ENCODE measurements at places on chromosomes 1 and 21. TPM values are rescaled to one million over a fixed set of nuclear protein-coding genes. Genes with fewer than 3 reads are reported as not detected.

GRCh38 chr1:28974432-28974831 is 60.1 kb downstream of the EPB41 start:
- peak overlapping the region; percentile 67 for H3K27ac ChIP-seq
- H3K36me3 ChIP-seq: no peaks in the 10 kb centered on the region
- no peak for DNase-seq
- peaks cover 21% of the 10 kb centered on the region for H3K4me1 ChIP-seq

GRCh38 chr1:167441222-167441621 is 77.1 kb downstream of the CD247 start:
- no peak overlapping the region for H3K4me3 ChIP-seq
- DNase-seq: no peak
- peaks cover 15% of the 10 kb centered on the region for H3K27me3 ChIP-seq
- H3K36me3 ChIP-seq: no peaks in the 10 kb centered on the region
- H3K4me1 ChIP-seq: peaks cover 4% of the 10 kb centered on the region

SIK1 gene
- total RNA-seq: 22.8 TPM

TMPRSS15 gene
- 0.07 TPM for total RNA-seq

DNA sequence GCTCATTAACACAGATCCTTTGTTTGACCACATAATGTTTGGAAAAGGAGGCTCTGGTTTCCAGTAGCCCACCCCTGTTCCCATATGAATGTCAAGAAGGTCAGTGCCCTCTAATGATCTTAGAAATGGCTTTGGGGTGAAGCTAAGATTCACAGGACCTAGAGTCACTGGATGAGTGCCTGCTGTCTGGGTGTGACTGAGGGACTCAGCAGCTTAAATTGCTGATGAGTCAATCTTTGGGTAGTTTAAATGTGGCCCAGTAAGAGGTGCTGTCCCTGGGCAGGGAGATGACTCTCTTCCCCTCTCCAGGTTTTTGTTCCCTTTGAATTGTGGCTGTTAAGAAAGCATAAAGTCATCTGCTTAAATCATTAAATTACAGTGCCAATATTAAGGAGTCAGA is 50.6 kb downstream of the L1TD1 start:
- peaks cover 14% of the 10 kb centered on the region for H3K4me1 ChIP-seq
- no peaks in the 10 kb centered on the region for H3K27me3 ChIP-seq
- DNase-seq: no peak
- H3K36me3 ChIP-seq: no peaks in the 10 kb centered on the region
- no peak overlapping the region for H3K4me3 ChIP-seq

SH2D1B gene
- total RNA-seq: not detected

GRCh38 chr1:203629507-203630082 is 3.0 kb downstream of the ATP2B4 start:
- DNase-seq: peak; percentile 84
- H3K36me3 ChIP-seq: no peaks in the 10 kb centered on the region
- peak overlapping the region; percentile 90 for H3K27ac ChIP-seq
- H3K27me3 ChIP-seq: no peaks in the 10 kb centered on the region
- peak overlapping the region; percentile 84 for H3K4me3 ChIP-seq
- peaks cover 40% of the 10 kb centered on the region for H3K4me1 ChIP-seq

LENEP gene
- total RNA-seq: not detected

DNA sequence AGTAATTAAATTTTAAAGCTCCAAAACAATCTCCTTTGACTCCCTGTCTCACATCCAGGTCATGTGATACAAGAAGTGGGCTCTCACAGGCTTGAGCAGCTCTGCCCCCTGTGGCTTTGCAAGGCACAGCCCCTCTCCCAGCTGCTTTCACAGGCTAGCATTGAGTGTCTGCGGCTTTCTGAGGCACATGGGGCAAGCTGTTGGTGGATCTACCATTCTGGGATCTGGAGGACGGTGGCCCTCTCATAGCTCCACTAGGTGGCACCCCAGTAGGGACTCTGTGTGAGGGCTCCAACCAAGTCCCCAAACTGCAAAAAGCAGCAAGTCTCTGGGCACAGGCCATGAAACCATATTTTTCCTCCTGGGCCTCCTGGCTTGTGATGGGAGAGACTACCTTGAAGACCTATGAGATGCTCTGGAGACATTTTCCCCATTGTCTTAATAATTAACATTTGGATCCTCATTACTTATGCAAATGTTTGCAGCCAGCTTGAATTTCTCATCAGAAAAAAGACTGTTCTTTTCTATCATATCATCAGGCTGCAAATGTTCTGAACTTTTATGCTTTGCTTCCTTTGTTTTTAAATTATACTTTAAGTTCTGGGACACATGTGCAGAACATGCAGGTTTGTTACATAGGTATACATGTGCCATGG is 554.1 kb upstream of the OLFM3 start:
- peak; percentile 20 for DNase-seq
- H3K36me3 ChIP-seq: no peaks in the 10 kb centered on the region
- no peaks in the 10 kb centered on the region for H3K4me1 ChIP-seq
- no peaks in the 10 kb centered on the region for H3K27me3 ChIP-seq
- H3K27ac ChIP-seq: no peak overlapping the region
- no peak overlapping the region for H3K4me3 ChIP-seq

DNA sequence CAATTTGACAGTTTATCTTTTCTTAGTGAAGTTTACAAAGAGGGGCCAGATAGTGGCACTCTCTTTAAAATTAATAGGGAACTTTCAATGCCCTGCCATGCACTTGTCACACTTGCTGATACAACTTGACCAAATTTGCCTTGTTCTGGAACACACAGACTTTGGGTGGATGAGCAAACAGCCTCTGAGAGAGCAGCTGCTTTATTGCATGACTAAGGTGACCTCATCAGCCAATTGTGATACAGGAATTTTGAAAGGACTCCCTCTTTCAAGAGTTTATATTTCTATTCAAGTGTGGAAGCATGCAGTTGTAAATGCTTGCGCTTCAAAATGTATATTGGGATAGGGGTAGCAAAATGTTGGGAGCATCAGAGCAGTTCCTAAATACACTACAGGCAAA is 2.1 kb upstream of the RGS1 start:
- no peaks in the 10 kb centered on the region for H3K36me3 ChIP-seq
- H3K27me3 ChIP-seq: no peaks in the 10 kb centered on the region
- no peak overlapping the region for H3K27ac ChIP-seq

IFI44L gene
- 2.6 TPM for total RNA-seq

OR6N1 gene
- total RNA-seq: not detected

IGFN1 gene
- 0.04 TPM for total RNA-seq

DNA sequence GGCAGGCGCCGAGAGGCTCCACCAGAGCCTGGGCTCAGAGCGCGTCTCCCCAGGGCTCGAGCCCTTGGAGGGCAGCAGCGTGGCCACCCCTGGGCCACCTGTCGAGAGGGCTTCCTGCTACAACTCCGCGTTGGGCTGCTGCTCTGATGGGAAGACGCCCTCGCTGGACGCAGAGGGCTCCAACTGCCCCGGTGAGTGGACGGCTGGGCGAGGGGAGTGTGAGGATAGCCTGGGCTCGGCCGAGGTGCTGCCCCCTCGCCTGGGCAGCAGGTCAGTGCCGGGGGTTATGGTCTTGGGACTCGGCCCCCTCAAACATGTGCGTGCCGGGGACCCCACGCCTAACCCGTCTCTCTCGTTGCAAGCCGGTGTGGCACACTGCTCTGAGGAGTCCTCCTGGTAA is 26.8 kb downstream of the AGRN start:
- no peak overlapping the region for H3K4me3 ChIP-seq
- H3K36me3 ChIP-seq: no peaks in the 10 kb centered on the region
- no peaks in the 10 kb centered on the region for H3K4me1 ChIP-seq
- no peaks in the 10 kb centered on the region for H3K27me3 ChIP-seq
- no peak overlapping the region for H3K27ac ChIP-seq

SLC9C2 gene
- 0.77 TPM for total RNA-seq

DNA sequence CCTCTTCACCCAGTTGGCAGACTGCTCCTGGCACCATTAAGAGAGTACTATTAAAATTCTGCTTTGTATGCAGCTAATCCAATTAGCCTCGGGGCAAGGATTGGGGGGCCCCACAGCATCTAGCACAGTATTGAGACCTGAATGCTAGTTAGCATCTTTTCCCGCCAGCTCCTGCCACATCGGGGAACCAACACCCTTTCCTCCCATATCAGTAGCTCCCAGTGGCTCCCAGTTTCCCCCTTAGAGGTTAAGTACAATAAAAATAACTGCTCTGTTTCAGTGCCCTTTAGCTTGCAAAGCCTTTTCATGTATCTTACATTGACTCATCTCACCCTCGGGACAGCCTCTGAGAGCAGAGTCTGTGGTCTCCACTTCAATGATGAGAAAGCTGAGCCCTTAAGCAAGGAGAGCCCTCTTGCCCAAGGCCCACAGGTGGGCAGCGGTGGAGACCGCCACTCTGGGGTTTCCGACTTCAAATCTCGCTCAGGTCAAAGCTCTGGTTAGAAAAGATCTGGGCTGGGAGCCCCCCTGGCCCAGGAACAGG is 4.2 kb upstream of the PMVK start:
- DNase-seq: no peak
- H3K4me1 ChIP-seq: peaks cover 24% of the 10 kb centered on the region
- no peaks in the 10 kb centered on the region for H3K36me3 ChIP-seq
